ENCODE measurements at places on chromosomes 4 and X.

DNA sequence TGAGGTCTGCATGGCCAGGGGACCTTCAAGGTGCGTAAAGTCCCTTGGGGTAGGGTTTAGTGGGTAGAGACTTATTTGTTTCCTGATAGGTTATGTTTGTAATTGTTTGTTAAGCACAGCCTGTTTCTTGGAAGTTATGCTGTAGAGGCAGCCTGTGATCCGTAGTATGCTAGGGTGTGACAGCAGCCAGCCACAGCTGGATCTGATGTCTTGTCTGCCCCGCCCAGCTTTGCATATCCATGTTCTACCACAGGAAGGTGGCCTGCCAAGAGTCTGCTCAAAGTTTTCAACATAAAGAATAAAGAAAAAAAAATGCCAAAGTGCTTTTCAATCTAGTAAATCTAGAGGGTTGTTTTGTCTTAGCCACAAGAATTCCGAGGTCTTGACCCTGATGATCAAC, 19.1 kb upstream of the PRRG3 start:
- DNase-seq: no peak

DNA sequence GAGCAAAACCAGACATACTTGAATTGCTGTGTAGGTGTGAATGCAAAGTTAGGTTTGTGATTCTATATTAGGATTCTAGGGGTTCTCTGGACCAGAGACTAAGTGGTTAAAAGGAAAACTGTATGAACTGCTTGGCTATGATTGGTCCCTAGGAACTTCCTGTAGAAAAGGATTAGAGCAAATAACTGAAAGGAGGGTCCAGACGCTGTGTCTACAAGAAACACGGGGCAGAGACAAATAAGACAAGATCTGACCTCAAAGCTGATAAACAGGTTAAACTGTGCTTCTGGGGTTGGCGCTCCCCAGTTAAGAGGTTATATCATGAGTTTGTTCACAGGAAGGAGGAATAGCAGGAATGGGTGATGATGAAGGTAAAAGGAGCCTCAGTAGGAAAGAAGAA, 183.6 kb downstream of the MGST2 start:
- DNase-seq: no peak

DNA sequence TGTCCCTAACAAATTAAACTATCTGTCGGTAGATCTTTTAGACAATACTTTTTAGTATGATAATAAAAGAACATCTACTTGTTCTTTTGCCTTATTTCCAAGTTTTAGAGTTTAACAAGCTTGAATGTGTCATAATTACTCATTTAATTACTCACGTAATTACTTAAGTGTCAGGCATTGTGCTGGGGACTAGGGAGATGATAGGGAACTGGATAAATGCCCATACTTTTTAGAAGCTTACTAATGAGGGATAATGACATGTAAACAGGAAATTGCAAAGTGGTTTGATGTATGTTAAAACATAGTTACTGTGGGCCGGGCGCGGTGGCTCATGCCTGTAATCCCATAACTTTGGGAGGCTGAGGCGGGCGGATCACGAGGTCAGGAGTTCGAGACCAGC, 158.3 kb downstream of the DMD start:
- no peak for DNase-seq

DNA sequence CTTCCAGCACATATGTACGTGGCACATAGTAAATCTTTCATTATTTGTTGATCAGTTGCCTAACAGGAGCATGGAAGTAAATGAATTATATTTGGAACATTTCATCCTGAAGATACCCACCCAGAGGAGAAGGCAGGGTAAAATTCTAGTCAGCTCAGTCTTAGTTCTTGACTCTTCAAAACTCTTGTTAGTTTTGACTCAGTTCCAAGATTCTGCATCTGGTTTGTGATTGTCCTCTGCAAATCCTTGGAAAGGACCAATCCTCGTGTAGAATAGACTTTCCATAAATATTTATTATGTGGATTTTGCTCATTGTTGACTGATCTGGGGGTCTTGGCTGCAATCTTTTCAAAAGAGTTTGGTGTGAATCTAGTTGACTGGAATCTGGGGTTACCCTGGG, 257.5 kb upstream of the FAT1 start:
- no peak for DNase-seq

- no peak for DNase-seq
Observed at GRCh38 chr4:145939856-145940255, 1.2 kb upstream of the ZNF827 start.

DNA sequence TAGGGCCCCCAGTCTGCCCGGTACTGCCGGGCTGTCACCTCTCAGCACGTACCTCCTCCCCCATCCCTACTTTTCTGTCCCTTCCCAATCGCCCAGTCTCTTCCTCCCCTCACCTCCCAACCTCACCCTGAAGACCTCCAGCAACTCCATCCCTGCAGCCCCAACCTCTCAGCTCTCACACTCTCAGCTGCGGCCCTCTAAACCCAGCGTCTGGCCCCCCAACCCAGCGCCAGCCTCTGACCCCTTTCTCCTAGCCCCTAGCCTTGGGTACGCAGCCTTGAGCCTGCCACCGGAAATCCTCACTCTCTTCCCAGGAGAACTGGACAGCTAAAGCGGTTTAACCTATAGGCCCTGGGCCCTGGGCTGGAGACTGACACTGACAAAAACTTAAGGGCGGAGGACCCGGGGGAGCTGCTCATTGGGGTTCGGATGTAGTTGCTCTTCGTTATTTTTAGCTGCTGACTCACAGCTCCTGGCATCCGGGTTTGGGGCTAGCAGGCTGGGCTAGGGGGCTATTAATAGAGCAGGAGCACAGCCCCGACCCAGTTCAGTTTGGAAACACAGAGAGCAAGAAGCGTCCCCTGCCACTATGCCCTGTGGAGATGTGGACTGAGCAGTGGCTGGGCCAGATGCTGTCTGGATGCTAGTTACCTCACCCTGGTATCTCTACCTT, 9.6 kb upstream of the DLG3 start:
- no peak for DNase-seq

DNA sequence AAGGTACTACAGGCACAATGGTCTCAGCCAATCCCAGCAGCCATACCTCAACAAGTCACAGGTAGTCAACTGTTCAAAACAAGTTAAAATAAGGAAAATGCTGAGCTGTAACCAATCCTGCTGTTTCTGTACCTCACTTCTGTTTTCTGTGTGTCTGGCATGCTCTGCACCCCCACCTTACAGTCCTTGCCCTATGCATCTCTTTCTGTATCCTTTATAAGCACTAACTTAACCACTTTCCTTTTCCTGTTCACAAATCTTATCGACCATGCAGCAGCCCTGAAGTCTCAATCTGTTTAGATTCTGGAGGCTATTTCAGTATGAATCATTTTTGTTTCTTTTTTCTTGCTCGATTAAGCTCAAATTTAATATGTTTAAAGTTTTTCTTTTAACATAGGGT, 12.5 kb upstream of the FAM13A start:
- no peak for DNase-seq

DNA sequence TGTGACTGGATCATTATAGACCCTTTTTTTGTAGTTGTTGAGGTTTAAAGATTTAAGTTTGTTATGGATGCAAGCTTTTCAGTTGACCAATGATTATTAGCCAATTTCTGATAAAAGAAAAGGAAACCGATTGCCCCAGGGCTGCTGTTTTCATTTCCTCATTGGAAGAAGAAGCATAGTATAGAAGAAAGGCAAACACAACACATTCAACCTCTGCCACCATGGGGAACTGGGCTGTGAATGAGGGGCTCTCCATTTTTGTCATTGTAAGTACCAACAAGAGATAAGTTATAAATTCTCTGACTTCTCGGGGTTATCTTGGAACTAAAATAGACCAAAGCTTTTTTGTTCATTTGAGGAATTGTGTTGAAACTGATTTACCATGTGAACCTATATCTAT, at the start of gene CYBB:
Gene CYBB (plus strand): TSS at position 203 of the 400 bp plus-strand sequence. CDS start 19 bp downstream, at position 222.
- no peak for DNase-seq

- DNase-seq: no peak
Observed at GRCh38 chrX:30010471-30010870, 204.9 kb upstream of the MAGEB2 start.

- DNase-seq: no peak
Observed at GRCh38 chr4:3069661-3070199, 4.6 kb downstream of the HTT-AS start.

DNA sequence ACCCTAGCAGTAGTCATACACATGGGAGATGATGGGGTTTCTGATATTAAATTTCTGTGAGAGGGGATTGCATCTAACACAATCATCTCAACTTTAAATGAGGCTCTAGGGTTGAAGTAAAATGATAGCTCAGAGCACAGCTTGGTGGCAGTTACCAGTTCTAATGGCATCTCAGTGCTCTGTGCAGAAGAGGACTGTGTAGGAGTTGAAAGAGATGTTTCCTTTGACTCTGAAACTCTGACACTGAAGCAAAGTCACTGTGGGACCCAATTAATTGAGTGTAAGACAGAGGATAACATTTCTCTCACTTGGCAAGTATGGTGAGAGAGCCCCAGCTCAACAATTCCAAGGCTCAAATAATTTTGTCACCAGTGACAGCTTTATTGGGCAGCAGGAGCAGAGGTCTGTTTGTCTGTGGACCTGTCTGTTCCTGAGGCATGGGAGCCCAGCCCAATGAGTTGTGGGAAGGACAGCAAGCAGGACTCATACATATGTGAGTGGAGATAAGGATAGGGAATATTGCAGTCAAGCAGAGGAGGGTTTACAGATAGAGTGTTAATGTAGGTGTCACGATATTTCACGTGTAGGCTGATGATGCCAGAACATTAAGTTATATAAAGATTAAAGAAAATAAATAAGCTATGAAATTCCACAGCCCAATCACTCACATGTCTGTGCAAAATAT, 76.7 kb upstream of the NAF1 start:
- no peak for DNase-seq

GRCh38 chr4:81343536-81343935, 128.2 kb downstream of the RASGEF1B start:
- DNase-seq: no peak

GRCh38 chrX:130539721-130540321, 138.0 kb downstream of the RBMX2 start:
- DNase-seq: peak; percentile 3

- DNase-seq: no peak
Observed at GRCh38 chrX:154724993-154725756, 25.7 kb downstream of the GAB3 start.

DNA sequence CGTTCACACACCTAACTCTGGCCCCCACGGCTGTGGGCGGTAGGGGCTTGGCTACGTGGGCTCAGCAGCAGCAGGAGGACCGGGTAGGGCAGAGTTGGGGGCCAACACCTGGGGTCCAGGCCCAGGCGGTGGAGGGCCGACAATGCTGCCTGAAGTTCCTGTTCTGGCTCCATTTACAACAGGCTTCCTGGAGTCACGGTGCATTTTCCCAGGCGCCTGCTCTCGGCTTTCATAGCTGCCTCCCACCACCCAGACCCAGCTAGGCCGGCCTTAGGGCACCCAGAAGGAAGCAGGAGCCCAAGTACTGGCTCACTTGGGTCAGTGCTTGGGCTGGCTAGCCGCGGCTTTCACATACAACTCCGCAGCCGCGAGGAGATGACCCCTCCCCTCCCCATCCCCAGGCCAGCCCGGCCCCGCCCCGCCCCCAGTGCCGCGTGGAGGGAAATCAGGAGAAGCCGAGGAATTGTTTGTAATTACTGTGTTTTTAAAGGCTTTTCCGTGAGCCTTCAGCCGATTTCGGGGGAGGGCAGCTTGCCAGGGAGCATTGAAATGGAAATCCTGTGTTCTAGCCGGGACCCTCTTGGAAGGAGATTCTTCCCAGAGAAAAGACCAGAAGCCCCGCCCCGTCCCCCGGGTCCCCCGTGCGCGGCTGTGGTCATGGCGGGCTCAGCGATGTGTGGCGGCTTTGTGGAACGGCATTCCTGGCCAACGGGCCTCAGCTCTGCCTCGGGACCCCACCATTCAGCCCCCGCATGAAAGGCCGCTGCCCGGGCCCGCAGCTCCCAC, 28.5 kb downstream of the PJA1 start:
- no peak for DNase-seq

DNA sequence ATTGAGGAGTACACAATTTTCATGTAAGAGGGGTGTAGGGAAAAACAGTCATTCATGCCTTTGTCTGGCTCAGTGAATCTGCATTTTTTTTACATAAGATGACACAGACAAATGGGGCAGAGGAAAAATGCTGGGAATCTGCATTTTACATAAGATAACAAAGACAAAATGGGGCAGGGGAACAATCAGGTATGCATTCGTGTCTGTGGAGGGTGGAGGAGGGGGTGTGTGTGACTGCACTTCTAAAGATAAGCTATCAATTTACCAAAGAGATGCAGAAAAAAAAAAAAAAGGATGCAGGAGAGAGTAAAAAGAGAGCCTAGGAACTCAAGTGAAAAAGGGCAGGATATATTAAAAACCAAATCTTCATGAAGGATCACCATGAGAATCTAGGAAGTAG, 637.4 kb downstream of the ZNF674 start:
- no peak for DNase-seq

DNA sequence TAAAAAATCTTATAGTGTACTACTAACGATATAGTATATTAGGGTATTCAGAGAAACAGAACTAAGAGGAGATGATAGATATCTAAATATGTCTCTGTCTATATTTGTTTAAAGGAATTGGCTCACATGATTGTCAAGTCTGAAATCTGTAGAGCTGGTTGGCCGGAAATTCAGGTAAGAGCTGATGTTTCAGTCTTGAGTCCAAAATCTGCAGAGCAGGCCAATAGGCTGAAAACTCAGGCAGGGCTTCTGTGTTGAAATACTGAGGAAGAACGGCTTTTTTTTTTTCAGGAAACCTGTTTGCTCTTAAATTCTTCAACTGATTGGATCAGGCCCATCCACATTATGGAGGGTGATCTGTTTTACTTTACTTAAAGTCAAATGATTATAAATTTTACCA, 31.7 kb downstream of the PGRMC2 start:
- no peak for DNase-seq

DNA sequence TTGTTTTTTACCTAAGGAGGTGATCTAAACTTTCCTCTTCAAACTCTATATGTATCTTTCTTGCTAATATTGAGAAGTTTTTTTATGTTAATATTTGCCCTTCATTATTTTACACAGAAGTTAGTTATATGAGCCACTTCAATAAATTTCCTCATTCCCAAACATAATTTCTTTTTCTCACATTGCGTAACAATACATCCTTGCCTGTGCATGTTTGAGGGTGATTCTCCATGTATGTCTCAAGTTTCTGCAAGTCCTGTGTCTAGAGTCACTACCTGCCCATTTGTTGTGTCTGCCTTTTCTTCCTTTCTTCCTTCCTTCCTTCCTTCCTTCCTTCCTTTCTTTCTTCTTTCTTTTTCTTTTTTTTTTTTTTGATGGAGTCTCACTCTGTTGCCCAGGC, 2057.9 kb downstream of the PCDH7 start:
- no peak for DNase-seq

- DNase-seq: no peak
Observed at GRCh38 chr4:184373886-184374405, 100.4 kb downstream of the IRF2 start.

DNA sequence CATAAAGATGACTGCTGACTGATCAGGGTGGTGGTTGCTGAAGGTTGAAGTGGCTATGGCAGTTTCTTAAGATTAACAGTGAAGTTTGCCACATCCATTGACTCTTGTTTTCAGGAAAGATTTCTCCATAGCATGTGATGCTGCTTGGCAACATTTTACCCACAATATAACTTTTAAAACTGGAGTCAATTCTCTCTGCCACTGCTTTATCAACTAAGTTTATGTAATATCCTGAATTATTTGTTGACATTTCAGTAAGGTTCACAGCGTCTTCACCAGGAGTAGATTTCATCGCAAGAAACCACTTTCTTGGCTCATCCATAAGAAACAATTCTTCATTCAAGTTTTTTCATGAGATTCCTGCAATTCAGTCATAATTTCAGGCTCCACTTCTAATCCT, 166.5 kb upstream of the SPRY1 start:
- no peak for DNase-seq

Measured in NCI-H1105 (cell line).